Amniotic epithelial cell (primary cell): ENCODE measurements at places on chromosomes 2 and 18.

- no peak for DNase-seq
Measured at GRCh38 chr2:223590964-223591363, 11.2 kb downstream of the SCG2 start.

- peak; percentile 76 for DNase-seq
Measured at GRCh38 chr2:179963626-179964025, 43.5 kb downstream of the CWC22 start.

GRCh38 chr2:219221957-219222518 lies 3.3 kb upstream of the ABCB6 start:
- no peak for DNase-seq

DNA sequence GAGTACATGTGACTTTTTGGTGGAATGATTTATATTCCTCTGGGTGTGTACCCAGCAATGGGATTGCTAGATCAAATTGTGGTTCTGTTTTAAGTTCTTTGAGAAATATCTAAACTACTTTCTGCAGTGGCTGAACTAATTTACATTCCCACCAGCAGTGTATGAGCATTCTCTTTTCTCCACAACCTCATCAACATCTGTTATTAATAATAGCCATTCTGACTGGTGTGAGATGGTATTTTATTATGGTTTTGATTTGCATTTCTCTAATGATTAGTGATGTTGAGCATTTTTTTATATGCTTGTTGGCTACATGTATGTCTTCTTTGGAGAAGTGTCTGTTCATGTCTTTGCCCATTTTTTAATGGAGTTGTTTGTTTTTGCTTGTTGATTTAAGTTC lies 267.4 kb upstream of the NT5C1B start:
- DNase-seq = no peak

GRCh38 chr2:207437524-207438143 lies 92.1 kb upstream of the CREB1 start:
- DNase-seq = no peak

DNA sequence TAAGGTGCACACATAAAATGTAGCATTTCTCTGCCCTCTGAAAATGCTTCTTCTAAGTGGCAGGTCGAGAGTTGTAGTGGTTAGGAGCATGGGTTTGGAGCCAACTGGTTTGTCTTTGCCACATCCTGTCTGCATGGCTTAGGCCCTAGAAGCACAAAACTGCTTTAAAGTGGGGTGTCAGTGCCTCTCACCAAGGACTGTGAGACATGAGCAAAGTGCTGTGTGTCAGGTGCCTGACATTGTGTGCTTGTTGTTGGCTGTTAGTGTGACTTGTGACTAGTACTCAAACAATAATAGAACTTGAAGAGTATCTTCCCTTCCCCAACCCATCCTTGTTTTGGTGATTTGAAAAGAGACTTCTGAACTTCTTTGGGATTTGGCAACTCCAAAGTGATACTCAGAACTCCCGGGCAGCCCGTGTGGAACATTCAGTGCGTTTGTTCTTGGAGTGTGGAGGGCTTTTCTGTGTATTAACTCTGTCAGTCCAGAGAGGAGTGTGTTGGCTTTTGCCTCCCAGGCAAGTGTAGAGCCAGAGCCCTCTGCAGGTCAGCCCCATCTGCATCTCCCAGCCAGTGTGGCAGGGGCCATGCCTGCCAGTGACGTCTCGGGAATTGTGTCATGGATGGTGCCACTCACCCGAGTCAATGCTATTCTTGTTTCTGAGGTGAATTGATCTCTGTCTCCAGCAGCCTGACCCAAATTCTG lies 5.0 kb downstream of the MGAT5 start:
- DNase-seq = no peak

- DNase-seq = peak; percentile 80
Measured at GRCh38 chr18:59446012-59446411, 86.9 kb upstream of the LMAN1 start.

GRCh38 chr2:88091943-88092342 lies 24.3 kb downstream of the SMYD1 start:
- DNase-seq = no peak

DNA sequence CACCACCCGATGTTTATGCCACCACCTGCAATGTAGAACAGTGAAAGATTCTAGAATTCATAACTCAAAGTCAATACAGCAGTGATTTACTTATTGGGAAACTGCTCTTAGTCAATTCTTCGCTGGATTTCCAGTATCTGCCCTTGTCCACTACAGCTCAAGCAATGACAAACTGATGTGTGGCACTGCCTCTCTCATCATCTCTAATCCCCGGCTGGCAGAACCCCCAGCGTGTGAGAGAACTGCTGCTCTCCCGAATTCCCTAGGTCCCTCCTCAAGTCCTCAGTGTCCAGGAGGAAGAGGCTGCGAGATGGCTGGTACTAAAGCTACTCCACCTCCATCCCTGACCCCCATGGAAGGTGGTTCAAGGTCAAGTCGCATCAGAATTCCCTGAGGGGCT lies 1.6 kb downstream of the TXNL4A start:
- DNase-seq = no peak

- no peak for DNase-seq
Measured at GRCh38 chr2:219554350-219554749, 10.5 kb downstream of the TMEM198 start.

- no peak for DNase-seq
Measured at GRCh38 chr2:231927566-231927890, 1.3 kb upstream of the NPPC start.

DNA sequence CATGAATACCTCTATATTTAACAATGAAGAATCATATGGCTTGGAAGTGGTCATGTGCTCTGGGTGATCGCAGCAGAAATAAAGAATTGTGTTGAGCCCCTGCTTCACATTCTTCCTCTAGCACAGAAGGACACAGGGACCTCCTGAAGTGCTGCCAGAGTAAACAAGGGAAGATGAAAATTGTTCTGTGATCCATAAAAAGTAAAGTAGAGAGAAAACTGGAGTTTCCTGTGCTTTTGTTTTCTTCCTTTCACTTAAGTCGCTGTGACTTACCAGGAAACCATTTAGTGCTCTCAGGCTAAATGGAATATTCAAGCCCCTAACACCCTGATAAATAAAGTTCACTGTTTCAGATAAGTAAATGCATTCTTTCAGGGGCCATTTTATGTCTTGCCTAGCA lies 1173.6 kb upstream of the CHAC2 start:
- DNase-seq = no peak

DNA sequence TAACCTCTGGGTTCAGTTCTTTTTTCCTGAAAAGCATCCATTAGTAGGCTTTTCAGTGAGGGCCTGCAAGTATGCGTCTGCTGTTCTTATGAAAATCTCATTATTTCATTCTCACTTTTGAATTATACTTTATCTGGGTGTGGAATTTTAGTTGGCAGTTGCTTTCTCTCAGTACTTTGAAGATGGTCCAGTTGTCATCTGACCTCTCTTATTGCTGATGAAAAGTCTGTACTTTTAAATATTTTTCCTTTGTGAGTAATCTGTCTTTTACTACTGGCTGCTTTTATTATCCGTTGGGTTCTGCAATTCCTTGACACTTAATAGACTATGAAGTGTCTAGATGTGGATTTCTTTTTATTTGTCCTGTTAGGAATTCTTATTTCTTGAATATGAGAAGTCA lies 307.8 kb downstream of the CYP26B1 start:
- no peak for DNase-seq

DNA sequence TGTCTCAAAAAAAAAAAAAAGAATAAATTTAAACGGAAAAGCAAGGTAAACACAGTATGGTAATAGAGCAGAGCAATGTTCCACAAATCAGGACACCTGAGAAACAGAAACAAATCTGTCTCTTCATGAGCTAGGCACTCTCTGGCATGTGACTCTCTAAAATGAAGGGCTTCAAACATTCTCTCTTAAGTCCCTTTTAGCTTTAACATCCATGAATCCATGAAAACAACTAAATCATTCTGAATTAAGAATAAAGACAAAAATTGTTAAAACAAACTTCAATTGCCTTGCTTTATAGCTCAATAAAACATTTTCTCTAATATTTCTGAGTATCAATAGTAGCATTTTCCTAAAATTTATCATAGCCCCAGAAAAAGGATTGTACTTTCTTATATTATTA lies 132.1 kb downstream of the NBAS start:
- DNase-seq = no peak

DNA sequence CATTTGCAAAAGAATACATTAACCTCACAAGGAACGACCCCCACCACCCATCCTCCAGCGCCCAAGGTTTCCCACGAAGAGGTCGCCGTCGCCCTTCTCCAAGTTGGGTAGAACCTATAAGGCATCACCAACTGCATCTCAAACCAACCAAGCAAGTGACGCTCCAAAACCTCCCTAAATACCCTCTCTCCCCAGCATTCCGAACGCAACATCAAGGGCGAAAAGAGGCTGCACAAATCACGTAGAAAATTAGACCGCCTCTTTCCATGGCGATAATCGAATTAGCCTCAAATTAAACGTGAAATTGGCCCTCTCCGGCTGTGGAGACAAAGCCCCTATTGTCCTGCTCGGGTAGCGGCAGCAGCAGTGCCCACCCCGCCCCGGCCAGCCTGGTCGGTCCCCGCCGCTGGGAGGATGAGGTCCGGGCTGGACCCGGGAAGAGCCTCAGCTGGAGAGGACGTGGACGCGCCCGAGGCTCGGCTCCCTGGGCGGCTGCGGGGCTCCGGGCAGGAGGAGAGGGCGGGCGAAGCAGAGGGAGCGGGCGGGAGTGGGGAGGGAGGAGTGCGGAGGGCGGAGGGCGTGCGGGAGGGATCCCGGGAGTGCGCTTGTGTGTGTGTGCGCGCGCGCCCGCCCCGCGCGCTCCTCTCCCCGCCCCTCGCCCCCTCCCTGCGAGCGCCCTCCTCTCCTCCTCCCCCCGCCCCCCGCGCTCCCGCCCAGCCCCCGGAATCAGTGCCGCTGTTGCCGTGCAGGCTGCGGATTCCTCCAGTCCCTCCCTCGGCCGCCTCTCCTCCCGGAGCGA lies at the start of gene SPTBN1:
Gene SPTBN1 (plus strand): TSS at position 765 of the 799 bp plus-strand sequence. CDS start 70,092 bp downstream, outside the sequence.
- DNase-seq = peak; percentile 88

DNA sequence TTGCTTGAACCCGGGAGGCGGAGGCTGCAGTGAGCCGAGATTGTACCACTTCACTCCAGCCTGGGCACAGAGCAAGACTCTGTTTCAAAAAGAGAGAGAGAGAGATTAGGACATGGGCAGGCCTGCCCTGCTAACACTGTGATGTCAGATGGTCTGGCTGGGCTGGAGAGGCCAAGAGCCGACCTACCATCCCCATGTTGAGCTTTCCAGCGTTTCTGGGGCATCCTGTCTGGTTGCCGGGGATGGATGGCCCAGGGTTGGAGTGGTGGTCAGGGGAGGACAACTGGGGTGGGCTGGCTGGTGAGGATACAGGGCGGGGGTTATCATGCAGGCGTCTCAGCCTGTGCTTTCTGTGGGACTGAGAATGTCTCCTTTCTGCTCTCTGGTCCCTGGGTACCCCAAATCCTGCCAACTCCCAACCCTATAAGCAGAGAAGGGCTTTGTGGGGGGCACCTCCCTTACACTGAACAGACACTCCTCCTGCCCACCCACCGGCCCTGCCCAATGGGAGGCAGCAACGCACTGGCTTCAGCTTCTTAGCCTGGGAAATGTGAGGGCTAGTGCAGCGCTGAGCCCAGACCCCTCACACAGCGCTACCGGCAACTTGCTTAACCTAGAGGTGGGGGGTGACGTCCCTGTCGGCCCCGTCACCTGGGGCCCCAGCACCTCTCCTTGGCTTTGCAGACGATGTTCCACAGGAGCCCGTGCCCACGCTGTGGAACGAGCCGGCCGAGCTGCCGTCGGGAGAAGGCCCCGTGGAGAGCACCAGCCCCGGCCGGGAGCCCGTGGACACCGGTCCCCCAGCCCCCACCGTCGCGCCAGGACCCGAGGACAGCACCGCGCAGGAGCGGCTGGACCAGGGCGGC lies 5.4 kb downstream of the SNORC start:
- no peak for DNase-seq

DNA sequence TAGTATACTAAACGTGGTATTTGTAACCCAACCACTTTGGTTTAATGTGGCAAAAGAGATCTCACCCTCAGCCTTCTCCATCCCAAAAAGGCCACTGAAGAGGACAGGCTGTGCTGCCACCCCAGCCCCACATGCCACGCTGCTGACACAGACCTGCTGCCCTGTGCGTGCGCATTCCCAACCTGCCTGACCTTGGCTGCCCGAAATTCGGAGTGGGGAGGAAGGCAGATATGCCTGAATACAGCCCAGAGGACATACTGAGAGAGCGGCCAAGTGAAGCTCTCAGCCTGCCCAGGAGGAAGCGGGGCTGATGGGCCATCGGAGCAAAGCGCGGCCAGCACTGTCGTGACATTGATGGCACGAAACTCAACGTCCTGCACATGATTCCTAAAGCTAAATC lies 70.0 kb downstream of the HDAC4 start:
- DNase-seq = no peak

DNA sequence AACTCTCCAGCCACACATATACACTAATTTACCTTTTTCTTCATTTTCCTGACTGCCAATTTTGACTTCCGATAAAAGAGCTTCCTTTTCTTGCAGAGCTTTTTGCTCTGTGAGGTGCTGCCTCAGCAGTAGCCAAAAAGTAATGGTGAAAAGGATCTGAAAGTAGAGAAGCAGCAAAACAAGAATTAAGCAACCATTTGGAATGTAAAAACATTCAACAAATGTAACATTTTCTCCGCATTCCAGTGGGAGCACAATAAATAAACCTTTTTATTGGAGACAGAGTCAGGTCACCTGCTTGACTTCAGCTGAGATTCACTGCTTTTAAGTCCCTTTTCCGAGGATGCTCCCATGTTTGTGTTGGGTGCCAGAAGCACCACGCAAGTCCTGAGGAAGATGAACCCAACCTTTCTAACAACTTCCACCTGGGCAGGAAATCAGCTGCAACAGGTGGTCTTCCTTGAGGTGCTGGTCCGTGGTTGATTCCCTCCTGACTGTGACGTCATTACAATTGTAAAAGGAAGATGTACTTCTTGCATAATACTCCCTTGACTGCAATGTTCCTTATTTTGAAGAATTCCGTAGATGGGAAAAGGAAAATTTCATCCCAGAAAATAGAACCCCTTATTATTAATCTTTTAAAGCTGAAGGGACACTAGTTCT lies 265.5 kb downstream of the NAPG start:
- peak; percentile 51 for DNase-seq

- no peak for DNase-seq
Measured at GRCh38 chr2:201220102-201220570, 37.2 kb downstream of the CASP10 start.

DNA sequence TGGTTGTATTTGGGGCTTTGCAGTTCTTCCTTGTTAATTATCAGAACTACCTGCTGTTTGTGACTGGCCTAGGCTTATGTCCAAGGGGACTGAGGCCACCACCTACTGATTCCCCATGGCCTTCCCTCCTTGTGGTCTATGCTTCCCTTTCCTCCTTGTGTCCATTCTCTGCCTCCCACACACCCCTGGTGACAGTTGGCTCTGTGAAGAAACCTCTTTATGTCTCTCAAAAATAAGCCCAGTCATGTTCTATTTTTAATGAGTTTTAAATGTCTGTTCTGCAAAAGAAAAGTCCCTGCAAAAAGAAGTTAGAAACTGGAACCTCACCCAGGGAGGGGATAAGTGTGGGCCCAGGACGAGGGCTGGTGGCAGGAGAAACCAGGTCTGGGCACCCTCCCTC lies 105.0 kb downstream of the SMC6 start:
- no peak for DNase-seq

DNA sequence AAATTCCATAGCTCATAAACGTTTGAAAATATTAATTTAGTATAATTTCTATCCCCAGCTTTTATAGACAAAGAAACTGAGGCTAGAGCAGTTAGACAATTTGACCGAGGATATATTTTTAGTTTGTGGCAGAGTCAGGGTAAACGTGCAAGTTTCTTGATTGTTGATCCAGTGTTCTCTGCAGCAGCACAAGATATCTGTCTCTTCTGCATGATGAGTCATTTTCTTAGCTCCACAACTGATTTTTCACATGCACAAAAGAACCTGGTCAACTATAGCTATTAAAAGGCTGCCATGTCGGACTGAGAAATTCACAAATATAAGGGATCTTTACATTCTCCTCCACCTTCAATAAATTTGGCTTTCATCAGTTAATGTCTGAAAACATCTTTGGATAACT lies 143.4 kb upstream of the CYP26B1 start:
- DNase-seq = peak; percentile 57
